ENCODE measurements at places on chromosomes 1 and 21.

- DNase-seq, result no peak
Measured at GRCh38 chr1:99537886-99538617, 107.9 kb upstream of the PALMD start.

DNA sequence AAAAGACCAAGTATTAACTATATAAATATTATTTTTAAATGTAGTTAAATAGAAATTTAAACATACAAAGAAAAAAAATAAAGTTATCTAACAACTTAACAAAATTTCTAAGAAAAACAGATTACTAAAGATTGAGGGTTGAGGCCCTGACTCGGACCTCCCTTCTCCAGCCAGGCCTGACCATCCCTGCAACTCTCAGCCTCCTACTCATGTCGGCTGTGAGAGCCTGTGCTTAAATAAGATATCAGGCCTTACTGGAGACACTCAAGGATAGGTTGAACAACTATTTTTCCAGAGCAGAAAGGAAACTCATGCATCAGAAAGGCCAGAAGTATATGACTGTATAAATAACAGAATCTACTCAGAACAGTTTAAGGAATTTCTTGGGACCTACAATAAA lies 33.0 kb upstream of the PSMG1 start:
- DNase-seq, result no peak

DNA sequence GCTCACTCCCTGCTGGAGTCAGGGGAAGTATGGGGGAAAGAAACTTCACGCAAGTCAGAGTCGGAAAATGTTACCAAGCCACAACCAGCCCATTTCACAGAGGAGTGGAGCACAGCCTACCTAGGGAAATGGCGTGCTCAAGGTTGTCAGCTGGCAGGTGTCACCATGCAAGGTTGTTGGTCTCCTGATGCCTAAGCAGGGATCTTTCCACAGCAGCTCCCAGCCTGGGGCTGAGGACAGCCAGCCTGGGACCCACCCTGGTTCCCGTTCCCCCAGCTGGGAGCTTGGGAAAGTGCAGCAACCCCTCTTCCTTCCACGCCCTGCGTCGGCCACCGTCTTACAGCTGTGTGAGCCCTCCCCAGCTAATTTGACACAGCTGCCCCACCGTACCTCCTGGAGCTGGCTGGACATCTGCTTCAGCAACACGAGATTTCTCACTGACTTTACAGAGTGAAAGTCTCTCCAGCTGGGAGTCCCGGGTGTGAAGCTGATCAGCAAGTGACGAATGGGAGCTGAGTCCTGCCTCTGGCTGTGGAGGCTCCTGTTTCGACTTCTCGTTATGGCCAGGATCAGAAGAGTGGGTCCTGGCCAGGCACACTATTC lies 224.6 kb upstream of the RAB4A start:
- no peak for DNase-seq

DNA sequence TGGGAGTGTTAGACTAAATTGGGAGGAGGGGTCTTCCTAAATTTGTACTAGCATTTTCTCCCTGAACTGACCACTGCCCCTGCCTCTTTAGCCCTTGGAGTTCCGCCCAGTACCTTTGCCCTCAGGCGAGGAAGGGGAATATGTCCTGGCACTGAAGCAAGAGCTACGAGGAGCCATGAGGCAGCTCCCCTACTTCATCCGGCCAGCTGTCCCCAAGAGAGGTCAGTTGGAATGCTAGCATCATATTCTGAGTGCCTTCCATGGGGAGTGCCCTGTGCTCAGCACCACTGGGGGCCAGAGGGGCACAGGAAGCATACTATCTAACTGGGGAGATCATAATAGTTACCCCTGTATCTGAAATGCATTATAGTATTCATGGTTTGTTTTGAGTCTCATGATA lies 10.7 kb downstream of the POLR3GL start:
- no peak for DNase-seq

DNA sequence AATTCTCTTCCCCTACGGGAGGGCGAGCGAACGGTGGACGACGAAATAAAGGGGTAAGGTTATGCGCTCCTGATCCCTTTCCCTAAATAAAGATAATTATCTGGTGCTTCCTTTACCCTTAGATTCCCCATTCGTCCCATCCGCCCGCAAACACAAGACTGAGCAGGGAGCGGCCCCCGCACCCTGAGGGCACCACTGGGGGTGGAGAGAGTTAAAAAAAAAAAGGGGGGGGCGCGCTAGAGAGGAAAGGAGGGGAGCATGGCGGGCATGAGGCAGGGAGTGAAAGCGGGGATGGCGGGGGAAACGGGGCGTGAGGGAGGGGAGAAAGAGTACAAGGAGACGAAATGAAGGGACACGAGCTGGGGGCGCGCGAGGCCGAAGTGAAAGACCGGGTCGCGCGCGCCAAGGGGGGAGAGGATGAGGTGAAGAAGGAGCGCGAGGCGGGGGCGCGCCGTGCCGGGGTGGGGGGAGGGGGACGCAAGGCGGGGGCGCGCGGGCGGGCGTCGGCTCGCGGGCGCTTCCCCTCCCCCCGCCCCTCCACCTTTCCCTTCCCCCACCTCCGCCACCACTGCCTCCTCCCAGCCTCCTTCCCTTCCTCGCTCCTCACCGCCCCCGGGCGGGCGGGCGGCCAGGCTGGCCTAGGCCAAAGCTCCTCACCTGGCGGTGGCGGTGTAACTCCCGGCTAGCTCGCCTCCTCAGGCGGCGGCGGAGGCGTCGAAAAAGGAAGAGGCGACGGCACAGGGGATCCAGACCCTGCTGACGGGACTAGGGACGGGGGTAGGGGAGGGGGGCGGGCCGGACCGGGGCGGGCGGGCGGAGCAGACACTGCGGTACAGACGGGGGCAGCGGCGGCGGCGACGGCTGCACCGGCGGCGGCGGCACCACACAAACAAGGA lies 448 bp downstream of the GATAD2B start:
- no peak for DNase-seq

DNA sequence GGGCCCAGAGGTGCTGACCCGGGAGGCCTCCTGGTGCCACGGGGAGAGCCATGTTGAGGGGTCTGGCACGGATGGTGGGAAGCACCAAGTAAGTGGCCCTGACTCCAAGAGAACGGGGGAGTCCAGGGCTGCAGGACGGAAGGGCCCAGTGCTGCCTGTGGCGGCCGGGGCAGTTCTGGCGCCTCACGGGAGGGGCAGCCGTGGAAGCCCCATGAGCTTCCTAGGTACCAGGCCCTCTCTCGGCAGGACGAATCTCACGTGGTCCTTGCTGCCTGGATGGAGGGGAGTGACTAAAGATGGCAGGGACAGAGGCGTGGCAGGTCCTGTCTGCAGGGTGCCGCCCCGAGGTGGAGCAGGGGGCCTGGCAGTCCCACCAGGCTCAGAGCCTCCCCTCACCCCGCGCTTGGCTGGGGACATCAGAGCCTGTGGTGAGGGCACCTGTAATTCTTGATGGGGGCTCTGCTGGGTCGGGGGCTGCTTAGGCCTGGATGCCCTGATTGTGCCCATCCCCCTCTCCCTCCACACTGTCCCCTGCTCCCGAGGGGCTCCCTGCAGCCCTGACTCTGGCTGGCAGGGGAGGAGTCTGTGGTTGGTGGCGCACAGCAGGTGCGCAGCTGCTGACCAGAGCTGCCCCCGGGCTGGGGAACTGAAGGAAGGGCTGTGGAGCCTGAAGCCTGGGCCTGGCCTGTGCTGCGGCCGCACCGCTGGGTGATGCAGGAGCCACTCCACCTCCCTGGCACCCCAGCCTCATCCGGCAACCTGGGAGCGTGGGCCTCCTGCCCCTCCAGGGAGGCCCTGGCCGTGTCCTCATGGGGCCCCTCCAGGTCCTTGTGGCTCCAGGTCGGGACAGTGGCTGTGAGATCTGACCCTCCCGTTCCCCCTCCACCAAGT lies 31.4 kb downstream of the POFUT2 start:
- no peak for DNase-seq

- DNase-seq, result no peak
Measured at GRCh38 chr1:207366022-207366421, 44.5 kb downstream of the CD55 start.

DNA sequence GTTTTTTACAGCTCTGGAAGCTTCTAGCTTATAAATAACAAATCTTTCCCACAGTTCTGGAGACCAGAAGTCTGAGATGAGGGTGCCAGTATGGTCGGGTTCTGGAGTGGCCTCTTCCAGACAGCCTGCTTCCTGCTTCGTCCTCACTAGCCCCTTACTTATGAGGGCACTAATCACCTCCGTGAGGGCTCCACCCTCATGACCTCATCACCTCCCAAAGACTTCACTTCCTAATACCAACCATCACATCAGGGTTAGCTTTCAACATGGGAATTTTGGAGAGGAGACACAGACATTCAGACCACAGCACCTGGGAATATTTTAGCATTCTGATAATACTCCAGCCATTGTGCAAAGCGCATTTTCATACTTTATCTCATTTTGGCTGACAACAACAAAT lies 223.7 kb upstream of the IRF2BP2 start:
- DNase-seq, result no peak

GRCh38 chr1:59455206-59455605 lies 158.3 kb downstream of the FGGY start:
- DNase-seq, result no peak

DNA sequence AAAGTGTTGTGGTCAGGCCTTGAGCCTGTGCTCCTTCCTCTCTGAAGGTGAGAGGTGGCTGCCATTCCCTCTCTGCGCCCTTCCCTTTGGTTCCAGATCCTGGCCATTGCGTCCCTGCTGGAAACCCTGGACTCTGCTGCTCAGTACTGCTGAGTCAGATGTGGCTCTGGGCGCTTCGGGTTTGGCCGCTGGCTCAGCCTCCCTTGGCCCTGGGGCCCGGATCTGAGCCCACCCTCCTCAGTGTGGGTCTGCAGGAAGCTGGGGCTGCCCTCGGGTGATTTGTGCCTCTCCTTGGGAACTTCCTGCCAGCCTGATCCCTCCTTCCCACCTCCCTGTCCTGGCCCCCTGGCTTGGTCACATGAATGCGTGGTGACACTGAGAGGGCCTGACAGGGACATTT lies 32.2 kb downstream of the QSOX1 start:
- no peak for DNase-seq

GRCh38 chr1:38308780-38309179 lies 262.2 kb upstream of the POU3F1 start:
- no peak for DNase-seq

All from activated effector memory CD4-positive, alpha-beta T cell treated with anti-CD3 and anti-CD28 coated beads, Interleukin-2, amount 50 U/mL, for 16 hours (primary cell).